NK-92 treated with Interleukin-12 subunit alpha and Interleukin-12 subunit beta, amount 100 ng/mL, for 24 hours (cell line): ENCODE measurements at places on chromosomes 5 and 9.

GRCh38 chr9:134469041-134469875, 143.0 kb downstream of the RXRA start:
- no peak for DNase-seq

- no peak for DNase-seq
Observed at GRCh38 chr9:3179711-3180110, 335.8 kb upstream of the PUM3 start.

GRCh38 chr5:54243483-54244080, 66.8 kb downstream of the ARL15 start:
- no peak for DNase-seq

DNA sequence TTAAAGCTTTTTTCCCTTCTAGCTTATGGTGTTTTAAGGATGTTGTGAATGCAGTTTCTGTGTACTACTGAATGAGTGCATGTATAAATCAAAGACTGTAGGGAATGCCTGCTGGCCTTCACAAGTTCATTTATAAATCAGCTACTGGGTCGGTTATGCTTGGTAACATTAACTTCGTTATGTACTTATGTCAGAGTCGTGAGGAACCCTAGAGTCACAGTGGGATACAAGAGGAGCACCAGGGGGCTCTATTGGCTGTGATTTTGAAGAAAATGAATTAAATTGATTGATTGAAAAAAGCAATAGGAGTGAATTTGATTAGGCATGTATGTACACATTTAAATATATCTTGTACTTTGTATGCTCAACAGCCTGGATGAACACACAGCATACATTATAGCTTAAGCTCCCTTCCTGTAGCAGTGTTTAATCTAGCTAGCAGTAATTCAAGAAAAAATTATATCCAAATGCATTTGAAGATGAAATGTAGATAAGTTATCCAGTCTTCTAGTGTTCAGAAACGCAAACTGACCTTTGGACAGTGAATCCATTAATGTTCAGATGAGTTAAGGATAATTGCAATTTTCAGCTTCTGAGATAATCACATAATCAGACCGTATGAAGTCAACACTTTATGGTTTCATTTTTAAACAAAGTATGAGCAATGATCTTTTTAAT, 204.2 kb downstream of the KDM4C start:
- DNase-seq, result no peak

DNA sequence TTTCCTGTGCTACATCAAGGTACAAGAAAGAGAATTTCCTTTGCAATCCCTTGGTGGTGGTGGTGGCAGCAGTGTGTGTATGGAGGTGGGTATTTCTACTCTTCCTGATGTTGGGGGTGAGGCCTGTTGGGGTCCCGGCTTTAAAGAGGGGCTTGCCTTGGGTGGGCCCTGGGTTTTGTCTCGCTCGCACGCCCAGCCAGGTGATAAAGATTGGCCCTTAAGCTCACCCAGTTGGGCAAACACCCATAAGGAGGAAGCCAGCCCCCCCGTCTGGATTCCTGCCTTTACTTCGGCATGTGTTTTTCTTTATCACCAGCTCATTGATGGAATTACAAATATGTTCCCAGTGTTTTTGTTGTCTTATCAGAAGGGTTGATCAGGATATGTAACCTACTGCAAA, 16.0 kb upstream of the SARDH start:
- DNase-seq, result no peak

DNA sequence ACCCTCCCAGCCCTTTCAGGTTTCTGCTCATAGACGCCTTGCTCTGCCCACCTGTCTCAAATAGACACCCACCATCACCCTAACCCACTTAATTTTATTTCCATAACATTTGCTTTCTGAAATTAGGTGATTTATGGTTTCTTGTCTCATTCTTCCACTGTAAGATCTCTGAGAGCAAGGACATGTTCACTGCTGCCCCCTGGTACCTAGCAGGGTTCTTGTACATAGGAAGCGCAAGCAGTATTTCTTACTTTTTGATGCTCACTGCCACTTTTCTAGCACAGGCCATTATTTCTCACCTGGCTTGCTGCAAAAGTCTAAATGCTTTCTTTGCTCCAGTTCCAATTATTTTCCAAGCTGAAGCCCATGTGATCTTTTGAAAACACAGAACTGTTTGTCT, 16.8 kb downstream of the C9orf57 start:
- DNase-seq, result no peak

- DNase-seq, result no peak
Observed at GRCh38 chr5:147036691-147037245, 158.2 kb upstream of the PPP2R2B start.
